Nephron progenitor cell (in vitro differentiated cells): ENCODE measurements at places on chromosomes 11 and 22.

DNA sequence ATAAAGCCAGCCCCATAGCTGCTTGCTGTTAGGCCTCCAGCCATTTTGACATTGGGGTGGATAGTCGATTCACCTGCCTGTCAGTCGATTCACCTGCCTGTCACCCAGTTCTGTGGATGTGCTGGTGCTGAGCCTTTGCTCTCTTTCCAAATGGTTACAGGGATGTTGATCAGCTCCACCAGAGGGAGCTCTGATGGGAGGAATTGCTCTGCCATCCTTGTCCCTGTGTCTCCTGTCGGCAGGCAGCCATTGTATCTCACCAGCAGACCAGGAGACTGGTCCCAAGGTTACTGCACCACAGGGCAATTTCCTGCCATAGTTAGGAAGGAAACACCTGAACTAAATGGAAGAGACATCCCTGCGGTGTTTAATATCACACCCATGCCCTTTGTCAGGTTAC is 6.1 kb downstream of the MPEG1 start:
- DNase-seq, result peak; percentile 43

DNA sequence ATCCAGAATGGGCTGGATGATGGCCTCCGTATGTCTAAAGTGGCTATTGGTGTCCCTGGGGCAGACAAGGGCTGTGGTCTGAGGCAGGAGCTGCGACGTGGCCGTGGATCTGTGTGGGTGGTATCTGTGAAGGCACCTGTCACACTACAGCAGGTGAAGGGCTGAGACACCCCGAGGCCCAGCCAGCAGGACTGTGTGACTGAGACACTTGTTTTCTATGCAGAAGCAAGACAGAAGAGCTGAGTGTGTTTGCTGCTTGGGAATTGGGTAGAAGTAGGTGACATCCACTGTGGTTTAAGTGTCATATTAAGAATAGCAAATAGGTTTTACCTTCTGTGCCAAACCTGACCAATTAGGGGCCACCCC is 35.0 kb downstream of the AMPD3 start:
- no peak for DNase-seq

DNA sequence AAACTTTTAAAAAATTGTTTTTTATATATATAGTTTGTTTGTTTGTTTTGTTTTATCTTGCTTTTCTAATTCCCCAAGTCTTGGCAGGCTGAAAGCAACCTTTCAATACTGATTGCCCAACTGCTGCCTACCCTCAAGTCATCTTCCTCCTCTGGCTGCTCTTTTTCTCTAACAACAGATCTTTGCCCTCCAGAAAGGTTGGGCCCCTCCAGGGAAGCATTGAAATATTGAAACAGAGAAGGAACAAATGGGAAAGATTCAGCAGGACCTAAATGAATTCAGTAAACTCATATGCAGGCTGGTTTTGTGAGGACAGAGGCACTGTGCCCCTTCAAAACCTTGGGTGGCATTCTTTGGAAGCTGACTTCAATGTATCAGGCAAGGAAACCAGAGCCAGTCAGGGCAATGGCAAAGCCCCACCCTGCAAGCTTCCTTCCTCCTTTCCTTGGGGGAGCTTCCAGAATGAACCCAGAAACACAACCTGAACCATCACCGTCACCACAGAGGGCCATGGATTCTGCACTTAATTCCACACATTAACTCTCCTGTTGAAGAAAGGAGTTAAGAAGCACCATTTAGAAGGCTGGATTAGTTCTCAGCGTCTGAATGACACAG is 815 bp upstream of the MS4A6A start:
- no peak for DNase-seq

- no peak for DNase-seq
Measured at GRCh38 chr11:19642185-19643158, 70.2 kb upstream of the NAV2 start.

GRCh38 chr22:37282385-37282677 is at the start of gene CYTH4:
Gene CYTH4, plus strand, starts transcription at chr22:37282508. Its CDS starts 62 bp downstream, at chr22:37282570.
- no peak for DNase-seq

DNA sequence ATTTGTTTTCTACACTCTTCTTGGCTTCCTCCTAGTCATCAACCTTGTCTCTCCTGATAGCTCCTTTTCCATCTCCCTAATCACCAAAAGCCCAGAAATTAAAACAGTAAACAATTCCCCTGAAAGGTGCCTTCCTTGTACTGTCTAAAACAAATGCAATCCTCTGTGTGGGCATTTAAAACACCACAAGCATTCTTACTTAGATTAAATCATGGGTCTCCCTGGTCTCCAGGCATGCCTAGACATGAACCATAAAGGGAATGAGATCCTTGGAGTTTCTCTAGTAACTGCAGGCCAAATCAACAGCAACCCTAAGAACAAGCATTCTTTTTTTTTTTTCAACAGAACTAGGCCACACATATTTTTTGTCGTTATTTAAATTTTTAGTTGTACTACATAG is 1.9 kb downstream of the BTG4 start:
- no peak for DNase-seq

- DNase-seq, result no peak
Measured at GRCh38 chr22:42035256-42035655, 35.4 kb downstream of the NAGA start.

DNA sequence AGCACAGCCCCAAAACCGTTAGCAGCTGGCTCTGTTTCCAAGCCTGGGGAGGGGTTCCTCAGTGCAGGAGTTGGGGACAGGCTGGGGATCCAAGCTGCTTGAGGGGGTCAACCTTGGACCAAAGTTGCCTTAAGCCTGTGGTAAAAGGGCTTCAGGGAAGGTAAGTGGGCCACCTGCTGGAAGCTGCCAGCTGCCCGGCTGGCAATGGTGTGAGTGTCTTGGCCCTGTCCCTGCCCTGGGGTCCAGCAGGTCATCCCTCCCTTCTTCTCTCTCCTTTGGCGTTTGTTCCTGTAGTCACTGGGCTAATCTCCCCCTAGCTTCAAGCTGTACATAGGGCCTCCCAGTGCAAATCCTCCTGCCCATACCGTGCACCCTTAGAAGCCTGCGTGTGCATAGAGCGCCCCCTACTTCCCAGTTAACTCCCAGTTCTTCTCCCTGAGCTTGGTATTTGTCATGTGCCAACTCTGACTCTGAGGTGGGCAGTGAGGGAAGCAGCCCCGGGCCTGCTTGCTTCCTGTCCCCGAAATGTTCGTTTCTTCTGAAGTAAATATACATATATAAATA is 4.4 kb downstream of the TMEM258 start:
- DNase-seq, result peak; percentile 39

GRCh38 chr11:75233754-75234172 is 6.8 kb upstream of the TPBGL start:
- peak; percentile 82 for DNase-seq

GRCh38 chr22:42357634-42358296 is 74.4 kb downstream of the NFAM1 start:
- no peak for DNase-seq

DNA sequence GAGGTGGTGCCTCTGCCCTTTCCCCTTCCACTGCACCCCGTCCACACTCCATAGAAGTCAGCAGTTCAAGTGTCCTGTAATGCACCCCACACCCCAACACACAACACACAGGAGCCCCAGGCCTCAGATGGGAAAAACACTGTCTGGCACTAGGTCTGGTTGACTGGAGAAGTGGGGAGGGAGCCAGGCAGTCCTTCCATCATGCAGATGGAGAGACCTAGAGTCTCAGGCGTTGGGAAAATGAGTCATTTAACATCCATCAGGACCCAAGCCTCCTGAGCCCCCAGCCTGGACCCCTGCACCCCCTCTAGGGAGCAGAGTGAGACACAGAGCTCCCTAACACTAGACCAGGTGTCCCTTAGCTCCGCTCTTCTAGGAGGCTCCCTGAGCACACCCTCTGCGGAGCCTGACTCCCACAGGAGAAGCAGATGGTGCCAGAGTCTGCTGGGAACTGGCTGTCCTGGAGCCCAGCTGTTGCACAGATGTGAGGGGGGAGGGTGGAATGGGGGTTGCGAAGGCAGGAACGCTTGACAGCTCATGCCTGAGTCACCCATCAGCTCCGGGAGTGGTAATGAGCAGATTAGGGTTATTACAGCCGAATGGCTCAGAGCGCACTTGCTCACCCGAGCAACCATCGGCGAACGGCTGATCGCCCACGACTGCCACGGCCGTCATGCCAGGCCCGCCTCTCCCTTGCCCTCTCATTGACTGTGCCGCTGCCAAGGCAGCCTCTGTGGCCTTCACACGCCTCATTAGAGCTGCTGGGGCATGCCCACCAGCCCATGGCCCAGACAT is 22.1 kb upstream of the SYT7 start:
- DNase-seq, result peak; percentile 28
